ENCODE measurements at places on chromosomes 5 and 9. TPM values are rescaled to one million over a fixed set of nuclear protein-coding genes. Genes with fewer than 3 reads are reported as not detected.

Gene PCDHA5
- 0.05 TPM for total RNA-seq

Gene FAM163B
- not detected for total RNA-seq

Gene PCDH1
- total RNA-seq: 85.1 TPM

Gene SNCB
- total RNA-seq: not detected

Gene ZNF367
- 0.93 TPM for total RNA-seq

Gene ZBED3
- total RNA-seq: 1.1 TPM

Gene TSSK1B
- 0.42 TPM for total RNA-seq

Gene CTSL
- 22.0 TPM for total RNA-seq

Gene F12
- total RNA-seq: 6.4 TPM

Gene UGT3A2
- total RNA-seq: 10.0 TPM

Gene SLC6A3
- total RNA-seq: not detected

Gene NR2F1
- 2.1 TPM for total RNA-seq

Gene DIPK1B
- 13.5 TPM for total RNA-seq

- DNase-seq: no peak
Observed at GRCh38 chr9:130862747-130863146, 27.7 kb downstream of the ABL1 start.

GRCh38 chr5:166712447-166713185, 1578.8 kb upstream of the WWC1 start:
- DNase-seq: no peak

DNA sequence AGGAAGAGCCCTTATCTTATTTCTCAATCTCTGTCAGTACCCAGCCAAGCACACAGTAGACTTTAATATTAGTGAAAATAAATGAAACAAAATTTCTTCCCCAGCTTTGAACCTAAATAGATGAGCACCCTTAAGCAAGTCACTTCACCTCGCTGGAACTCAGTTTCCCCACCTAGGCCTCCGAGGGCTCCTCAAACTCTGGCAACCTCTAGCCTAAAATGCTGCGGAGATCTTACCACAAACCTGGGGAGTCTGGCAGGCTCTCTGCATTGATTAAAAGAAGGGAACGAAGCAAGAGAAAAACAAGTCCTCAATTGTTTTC, 326 bp downstream of the RIGI start:
- DNase-seq: no peak

GRCh38 chr5:159802661-159803060, 113.6 kb upstream of the ADRA1B start:
- DNase-seq: no peak

- no peak for DNase-seq
Observed at GRCh38 chr5:97412959-97413358, 229.9 kb upstream of the RIOK2 start.

DNA sequence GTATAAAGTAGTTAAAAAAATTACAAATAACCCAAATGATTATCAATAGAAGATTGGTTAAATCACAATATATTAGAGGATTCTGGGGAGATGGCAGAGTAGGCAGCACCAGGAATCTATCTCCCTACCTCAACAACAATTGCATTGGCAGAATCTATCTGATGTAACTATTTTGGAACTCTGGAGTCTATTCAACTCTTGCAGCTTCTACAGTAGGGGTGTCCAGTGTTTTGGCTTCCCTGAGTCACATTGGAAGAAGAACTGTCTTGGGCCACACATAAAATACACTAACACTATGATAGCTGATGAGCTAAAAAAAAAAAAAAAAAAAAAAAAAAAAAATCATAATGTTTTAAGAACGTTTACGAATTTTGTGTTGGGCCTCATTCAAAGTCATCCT, 29.2 kb upstream of the ECM2 start:
- DNase-seq: no peak

DNA sequence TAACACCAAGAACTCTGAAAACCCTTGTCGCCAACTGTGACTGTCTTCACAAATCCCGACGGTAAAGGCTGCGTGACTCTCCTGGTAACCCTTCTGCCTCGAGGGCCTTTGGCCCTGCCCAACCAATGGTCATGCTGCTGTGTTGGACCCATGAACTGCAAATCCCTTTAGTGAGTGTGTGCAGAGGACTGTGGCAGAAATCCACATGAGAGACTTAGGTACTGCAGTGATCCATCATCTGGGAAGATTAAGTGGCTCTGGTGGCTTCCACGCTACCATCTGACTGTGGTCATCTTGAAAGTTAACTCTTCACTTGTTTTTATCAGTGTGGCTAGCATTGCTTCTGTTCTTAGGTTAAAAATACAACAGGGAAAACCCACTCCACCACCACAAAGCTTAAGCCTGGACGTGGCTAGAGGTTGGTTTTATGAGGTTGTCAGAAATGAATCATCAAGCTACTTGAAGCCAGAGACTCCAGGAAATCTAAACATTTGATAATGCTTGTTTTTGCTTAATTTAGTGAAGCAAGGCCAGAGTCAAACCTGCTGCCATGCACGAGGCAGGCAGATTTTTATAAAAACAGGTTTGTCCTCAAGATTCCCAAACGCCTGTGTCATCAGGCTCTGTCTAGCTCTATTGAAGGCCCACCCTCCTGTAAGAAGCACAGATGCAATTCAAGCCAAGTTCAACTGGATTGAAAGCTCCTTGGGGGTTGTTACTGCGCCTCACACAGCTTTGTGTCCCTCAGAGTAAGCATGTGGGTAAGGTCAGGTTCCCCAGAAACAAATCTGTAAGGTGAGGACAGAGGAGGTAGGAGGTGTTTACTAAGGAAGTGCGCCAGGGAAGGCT, 52.7 kb upstream of the ERCC6L2 start:
- no peak for DNase-seq

- no peak for DNase-seq
Observed at GRCh38 chr5:124701016-124701415, 45.4 kb downstream of the ZNF608 start.

- DNase-seq: peak; percentile 81
Observed at GRCh38 chr9:123483191-123483803, 127.3 kb downstream of the CRB2 start.

- DNase-seq: no peak
Observed at GRCh38 chr9:88308831-88309560, 79.2 kb upstream of the SPIN1 start.

GRCh38 chr5:168833936-168834335, 254.8 kb upstream of the PANK3 start:
- no peak for DNase-seq

DNA sequence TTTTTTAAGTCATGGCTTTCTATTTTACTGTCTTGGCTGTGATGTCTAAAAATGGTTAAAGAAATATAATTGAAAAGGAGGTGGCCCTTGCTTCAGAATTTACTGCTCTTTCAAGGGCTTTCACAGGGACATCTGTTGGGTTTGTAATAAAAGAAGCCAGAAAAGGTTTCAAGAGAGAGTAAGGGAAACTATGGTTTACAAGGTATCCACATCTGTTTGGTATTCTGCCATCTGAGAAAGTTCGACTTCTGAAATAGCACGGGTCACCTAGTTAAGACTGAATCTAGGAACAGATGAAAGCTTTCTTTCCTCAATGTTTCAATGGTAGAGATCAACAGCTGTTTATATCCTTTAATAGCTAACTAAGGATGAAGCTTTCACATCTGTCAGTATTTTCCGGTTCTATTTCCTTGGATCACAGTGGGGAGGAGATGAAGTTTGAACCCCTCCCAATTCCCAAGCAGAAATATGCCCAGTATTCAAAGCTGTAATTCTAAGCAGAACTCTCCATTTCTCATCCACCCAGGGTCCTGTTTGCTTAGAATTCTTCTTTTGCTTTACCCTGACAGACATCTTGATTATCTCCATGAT, 72.8 kb upstream of the IFNK start:
- DNase-seq: no peak

- no peak for DNase-seq
Observed at GRCh38 chr5:154395407-154396106, 50.2 kb upstream of the SAP30L start.

GRCh38 chr5:12704955-12705354, 800.7 kb upstream of the CTNND2 start:
- DNase-seq: no peak

- no peak for DNase-seq
Observed at GRCh38 chr9:99073985-99074901, 30.7 kb upstream of the TGFBR1 start.

DNA sequence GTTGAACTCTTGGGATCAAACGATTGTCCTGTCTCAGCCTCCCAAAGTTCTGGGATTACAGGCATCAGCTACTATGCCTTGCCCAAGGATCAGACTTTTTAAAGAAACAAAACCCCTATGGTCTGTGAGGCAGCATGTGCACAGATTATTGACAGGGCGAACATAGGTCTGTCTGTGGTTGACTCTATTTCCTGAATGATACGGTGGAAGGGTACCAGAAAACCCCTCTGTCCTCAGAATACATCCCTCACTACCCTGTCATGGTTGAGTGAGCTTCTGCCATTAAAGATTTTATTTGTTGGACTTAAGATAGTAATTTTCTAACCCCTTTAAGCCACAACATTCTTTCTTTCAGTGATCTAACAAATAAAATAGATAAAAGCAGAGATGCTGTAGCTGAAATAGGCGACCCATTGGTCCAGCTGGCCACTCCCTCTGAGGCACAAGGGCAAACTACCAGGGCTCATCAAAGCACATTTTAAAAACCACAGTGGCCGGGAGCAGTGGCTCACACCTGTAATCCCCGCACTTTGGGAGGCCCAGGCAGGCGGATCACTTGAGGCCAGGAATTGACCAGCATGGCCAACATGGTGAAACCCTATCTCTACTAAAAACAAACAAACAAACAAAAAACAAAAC, 84.9 kb upstream of the ANKRD55 start:
- DNase-seq: no peak

- DNase-seq: no peak
Observed at GRCh38 chr5:58348996-58349728, 110.7 kb downstream of the PLK2 start.

GRCh38 chr5:140126315-140127012, 727 bp downstream of the IGIP start:
- no peak for DNase-seq

DNA sequence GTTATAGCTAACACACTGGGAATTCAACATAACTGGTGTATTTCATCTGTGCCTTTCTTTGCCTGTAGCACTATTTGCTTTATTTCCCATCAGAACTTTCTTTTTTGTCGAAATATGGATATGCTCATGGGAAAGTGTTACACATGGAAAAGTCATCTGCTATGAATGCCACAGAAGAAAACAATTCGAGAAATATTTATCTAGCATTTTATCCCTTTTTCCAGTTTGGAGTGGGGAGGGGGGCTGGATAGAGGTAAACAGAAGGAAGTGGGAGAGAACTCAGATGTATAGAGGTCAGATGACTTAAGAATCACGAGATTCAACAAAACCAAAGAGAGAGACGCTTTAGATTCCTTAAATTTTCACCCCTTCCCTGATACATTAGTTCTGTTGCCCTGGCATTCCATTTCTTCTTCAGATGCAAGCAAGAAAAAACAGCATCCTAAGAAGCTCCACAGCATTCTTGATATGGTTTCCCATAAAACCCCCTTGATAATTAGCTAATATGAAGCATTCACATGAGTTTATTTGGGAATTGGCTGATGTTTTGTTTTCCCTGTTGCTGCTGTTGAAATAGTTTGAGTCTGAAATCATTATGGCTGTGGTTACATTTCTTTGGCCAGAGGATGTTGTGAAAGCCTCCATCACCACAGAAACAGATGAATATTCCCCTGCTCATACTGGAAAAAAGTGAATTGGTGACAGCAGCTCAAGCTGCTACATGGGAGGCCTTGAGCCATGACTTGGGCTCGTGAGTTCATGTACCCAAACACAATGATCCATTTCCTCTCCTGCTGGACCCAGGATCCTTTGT, 335.8 kb upstream of the DAB2 start:
- peak; percentile 66 for DNase-seq

GRCh38 chr5:177968661-177969211, 27.3 kb downstream of the PROP1 start:
- peak; percentile 54 for DNase-seq

DNA sequence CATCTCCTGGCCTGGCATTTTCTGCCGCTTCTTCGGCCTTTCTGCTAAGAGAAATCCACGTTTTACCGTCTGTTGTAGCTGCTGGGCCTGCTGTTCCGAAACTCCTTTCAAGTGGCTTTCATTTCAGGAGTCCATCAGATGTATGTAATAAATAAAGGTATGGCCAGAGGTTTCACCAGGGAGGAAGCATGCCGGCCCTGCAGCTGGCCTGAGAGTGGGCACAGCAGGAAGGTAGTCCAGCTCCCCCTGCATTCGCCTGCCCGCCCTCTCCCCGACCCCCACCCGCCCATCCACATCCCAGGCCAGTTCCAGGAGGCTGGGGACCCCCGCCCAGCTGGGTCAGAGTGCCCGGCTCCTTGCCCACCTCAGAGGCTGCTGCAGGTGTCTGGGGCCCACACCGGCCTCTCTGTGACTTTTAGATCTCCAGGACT, 46.4 kb upstream of the EXOC3 start:
- peak; percentile 10 for DNase-seq

GRCh38 chr5:127031147-127031862, 947 bp upstream of the MARCHF3 start:
- DNase-seq: no peak

DNA sequence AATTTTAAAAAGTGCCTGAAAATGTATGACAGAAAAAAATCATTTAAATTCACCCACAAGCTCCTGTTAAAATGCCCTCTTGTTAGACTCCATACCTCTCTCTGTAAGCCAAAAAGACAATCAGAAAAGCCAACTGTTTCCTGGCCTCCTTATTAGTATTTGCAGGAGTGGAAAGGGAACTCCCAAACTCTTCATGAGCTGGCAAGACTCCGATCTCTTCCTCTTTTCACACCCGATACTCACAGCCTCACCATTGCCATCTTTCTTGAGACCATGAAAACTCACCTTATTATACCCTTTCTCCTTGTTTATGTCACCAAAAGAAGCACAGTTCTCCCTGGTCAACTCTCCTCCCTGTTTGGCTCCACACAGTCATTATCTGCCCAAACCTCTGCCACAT, 197.8 kb downstream of the DMAC1 start:
- no peak for DNase-seq

DNA sequence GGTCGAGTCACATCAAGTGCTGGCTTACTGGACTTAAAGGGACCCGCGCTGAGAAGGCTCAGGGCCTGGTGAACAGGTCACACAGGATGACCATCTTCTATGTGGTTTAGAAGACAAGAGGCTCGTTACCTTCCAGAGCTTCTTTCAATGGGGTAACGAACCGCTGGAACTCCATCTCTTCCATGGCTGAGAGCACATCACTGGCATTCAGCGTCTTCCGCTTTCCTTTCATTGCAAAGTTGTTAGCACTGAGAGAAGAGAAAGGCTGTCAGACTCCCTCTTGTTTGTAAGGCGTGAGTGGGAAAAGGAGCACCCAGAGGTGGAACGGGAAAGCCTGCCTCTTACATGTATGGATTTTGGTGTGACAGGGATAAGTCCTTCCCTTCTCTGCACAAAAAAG, 994 bp downstream of the POLE3 start:
- no peak for DNase-seq

DNA sequence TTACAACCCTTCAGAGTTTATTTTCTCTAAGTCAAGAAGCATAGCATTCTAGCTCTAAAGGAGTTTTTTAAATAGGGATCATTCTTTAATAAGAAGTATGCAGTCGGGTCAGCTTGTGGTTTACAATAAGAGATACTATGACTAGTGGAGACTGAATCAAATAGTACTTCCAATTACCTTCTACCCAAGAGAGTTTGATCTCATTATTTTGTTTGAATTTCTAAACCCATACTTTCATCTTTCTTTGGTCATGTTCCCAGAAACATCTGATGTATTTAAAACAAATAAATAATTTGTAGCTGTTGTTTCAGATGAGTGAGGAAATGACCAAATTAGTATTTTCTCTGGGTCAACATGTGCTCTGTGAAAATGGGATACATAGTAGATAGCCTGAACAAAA, 160.2 kb upstream of the CDH6 start:
- no peak for DNase-seq

- DNase-seq: no peak
Observed at GRCh38 chr9:137012694-137013570, 15.1 kb downstream of the ABCA2 start.

All from lower leg skin (tissue), 4 donors.